Pulmonary artery endothelial cell (primary cell): ENCODE measurements at places on chromosomes 7 and 10. TPM values are rescaled to one million over a fixed set of nuclear protein-coding genes. Genes with fewer than 3 reads are reported as not detected.

- no peak for DNase-seq
Observed at GRCh38 chr10:77909021-77909748, 17.4 kb downstream of the DLG5 start.

GRCh38 chr7:43872406-43873110, 3.2 kb upstream of the MRPS24 start:
- no peak for DNase-seq

GRCh38 chr7:30771880-30772425, 736 bp downstream of the MINDY4 start:
- no peak for DNase-seq

DNA sequence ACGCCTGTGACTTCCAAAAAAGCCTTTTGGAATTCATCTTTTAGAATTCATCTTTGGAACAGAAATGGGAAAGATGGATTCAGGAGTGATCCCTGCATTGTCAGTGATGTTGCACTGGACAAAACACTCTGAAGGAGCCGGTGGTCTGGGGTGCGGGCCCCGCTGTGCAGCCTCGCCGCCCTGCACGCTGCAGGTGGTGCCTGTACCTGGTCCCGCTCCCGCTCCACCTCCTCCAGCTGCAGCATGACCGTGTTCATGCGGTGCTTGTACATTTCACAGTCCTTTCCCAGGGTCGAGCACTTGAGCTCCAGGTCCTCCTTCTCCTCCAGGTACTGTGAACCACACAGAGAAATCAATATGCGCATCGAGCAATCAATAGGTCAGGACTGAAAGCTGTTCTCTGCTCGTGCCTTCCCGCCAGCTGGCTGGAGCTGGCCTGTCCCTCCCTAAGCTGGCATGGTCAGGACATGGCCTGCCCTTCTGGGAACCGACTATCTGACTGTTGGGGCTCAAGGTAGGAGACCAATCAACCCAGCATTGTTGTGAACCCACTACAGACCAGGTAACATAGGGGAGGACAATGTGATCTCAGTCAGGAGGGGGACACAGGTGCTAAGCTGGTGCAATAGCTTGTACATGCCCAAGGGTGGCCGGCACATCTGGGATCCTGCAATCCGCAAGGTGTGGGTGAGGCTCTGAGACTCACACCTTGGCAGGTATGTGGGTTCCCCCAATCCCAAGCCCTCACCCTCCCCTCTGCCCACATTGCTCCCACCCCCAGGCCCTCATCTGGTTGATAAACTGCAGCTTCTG, 93.8 kb upstream of the GNA12 start:
- no peak for DNase-seq

- DNase-seq = no peak
Observed at GRCh38 chr10:110414548-110415309, 83.0 kb upstream of the DUSP5 start.

GRCh38 chr10:100130831-100131230, 49.2 kb upstream of the CPN1 start:
- DNase-seq = no peak

GRCh38 chr10:33120275-33120674, 162.2 kb upstream of the ITGB1 start:
- no peak for DNase-seq

GRCh38 chr10:130357226-130357625, 221.0 kb downstream of the GLRX3 start:
- no peak for DNase-seq

- DNase-seq = no peak
Observed at GRCh38 chr10:104819731-104820130, 178.6 kb downstream of the SORCS3 start.

GRCh38 chr10:74282151-74282847, 131.3 kb downstream of the ADK start:
- no peak for DNase-seq

GRCh38 chr10:132399117-132400035, 2.4 kb downstream of the PWWP2B start:
- DNase-seq = no peak

LARP4B gene
- total RNA-seq = 34.1 and 39.5 TPM in 2 replicates

AUTS2 gene
- total RNA-seq = 0.20 and 0.28 TPM in 2 replicates

TDRD1 gene
- not detected in 2 replicates for total RNA-seq

RBM20 gene
- 0.13 TPM in 1 of 2 replicates, not detected in the other for total RNA-seq
